Natural killer cell (primary cell): ENCODE measurements at places on chromosomes 3 and 15.

DNA sequence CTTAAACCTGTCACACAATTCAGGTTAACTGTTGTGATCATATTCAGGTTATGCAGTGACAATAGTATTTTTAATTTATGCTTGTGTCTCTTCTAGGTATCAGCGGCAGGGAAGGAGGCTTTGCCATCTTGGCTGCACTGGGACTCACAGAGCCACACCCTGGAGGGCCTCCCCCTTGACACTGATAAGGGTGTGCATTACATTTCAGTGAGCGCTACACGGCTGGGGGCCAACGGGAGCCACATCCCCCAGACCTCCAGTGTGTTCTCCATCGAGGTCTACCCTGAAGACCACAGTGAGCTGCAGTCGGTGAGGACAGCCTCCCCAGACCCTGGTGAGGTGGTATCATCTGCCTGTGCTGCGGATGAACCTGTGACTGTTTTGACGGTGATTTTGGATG, 23.6 kb upstream of the BSN start:
- no peaks in the 10 kb centered on the region for H3K27me3 ChIP-seq
- no peak for DNase-seq
- H3K4me1 ChIP-seq: no peaks in the 10 kb centered on the region
- peaks cover 31% of the 10 kb centered on the region for H3K36me3 ChIP-seq
- no peak overlapping the region for H3K4me3 ChIP-seq

GRCh38 chr15:82621970-82622369, 25.2 kb downstream of the CPEB1 start:
- H3K4me1 ChIP-seq: no peaks in the 10 kb centered on the region
- H3K27ac ChIP-seq: no peak overlapping the region
- no peak overlapping the region for H3K4me3 ChIP-seq
- peaks cover 2% of the 10 kb centered on the region for H3K27me3 ChIP-seq

DNA sequence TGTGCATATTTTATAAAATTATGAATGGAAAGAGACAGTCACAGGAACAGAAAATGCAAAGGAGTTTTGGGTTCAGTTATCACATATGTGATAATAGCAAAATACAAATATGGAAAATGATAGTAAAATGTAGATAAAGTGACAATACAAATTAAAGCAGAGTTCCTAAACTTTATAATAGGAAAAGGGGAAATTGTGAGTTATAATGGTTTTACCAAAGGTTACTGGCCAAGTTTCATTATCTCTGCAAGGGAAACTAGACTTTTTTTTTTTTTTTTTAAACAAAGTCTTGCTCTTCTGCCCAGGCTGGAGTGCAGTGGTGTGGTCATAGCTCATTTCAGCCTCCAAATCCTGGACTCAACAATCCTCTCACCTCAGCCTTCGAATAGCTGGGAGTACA, 228.7 kb upstream of the CGNL1 start:
- H3K4me1 ChIP-seq: no peaks in the 10 kb centered on the region
- no peak overlapping the region for H3K4me3 ChIP-seq
- H3K27me3 ChIP-seq: no peaks in the 10 kb centered on the region
- no peak overlapping the region for H3K27ac ChIP-seq
- no peak for DNase-seq
- no peaks in the 10 kb centered on the region for H3K36me3 ChIP-seq

DNA sequence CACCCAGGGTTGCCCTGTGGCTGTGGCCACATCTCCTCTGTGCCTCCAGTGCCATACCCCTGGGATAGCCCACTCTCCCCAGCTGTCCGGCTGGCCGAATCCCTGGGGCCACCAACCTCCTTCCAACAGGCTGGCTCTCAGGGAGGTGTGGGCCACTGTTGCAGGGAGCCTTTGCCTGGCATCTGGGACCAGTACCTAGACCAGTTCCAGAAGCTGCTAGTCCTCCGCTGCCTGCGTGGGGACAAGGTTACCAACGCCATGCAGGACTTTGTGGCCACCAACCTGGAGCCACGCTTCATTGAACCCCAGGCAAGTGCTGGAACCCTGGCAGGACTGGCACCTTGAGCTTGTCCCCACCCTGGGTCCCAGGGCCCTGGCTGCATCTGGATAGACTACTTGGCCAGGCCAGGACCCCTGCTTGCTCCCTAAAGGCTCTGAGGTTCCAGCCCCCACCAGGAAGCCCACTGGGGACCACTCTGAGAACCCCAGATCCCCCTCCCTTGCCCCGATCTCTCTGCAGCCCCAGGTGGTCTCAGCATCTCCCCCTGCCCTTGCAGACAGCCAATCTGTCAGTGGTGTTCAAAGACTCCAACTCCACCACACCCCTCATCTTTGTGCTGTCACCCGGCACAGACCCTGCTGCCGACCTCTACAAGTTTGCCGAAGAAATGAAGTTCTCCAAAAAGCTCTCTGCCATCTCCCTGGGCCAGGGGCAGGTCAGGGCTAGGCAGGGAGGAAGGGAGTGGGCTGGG, 50.0 kb downstream of the SEMA3G start:
- H3K4me1 ChIP-seq: no peaks in the 10 kb centered on the region
- DNase-seq: no peak
- H3K36me3 ChIP-seq: peaks cover 20% of the 10 kb centered on the region

DNA sequence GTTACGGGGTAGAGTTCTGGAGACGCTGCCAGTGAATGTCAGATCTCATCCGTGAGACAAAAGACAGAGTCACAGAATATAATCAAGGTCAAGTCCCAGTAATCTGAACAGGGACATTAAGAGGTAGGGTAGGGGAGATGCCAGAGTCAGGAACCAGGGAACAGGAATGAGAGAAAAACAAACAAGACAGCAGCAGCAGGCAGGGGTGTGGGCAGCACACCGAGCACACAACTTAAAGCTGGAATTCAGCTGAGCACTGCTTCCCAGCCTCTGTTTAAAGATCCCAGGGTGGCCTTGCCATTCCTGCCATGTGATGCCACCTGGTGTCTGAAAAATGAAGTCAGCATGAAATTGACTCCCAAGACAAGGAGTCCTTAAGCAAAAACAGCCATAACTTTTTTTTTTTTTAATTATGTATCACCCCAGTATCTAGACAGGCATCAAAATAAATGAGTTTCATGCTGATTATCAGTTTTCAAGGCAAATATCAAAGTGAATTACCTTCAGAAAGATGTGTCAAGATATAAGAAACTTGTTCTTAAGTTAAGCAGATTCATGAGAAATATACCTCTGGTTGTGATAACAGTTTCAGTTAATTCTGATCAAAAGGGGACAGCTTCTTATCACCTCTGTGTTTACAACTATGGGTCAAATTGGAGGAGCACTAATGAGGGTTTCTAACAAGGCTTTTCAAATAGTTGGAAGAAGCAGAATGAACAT, 203.7 kb downstream of the SLC9A9 start:
- no peak overlapping the region for H3K27ac ChIP-seq
- H3K4me1 ChIP-seq: no peaks in the 10 kb centered on the region
- H3K27me3 ChIP-seq: no peaks in the 10 kb centered on the region
- H3K36me3 ChIP-seq: no peaks in the 10 kb centered on the region
- no peak overlapping the region for H3K4me3 ChIP-seq
